ENCODE measurements at places on chromosomes 4 and X.

DNA sequence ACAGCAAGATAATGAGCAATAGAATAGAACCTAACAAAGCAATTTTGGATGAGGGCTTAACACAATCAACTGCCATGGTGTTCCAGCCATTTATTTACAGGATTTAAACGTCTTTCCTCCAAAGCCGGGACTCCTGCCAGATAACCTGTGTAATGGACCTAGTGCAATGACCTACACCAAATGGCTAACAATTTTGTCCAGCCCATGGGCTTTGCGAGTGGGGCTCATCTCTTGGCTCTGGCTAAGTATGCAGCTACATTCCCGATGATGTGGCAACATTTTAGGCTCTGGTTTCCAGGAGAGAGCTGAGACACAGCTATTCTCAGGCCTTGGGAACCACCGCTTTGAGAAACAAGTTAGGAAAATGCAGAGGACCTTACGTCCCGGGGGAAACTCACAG lies 822.3 kb upstream of the FTHL17 start:
- DNase-seq, result no peak

- DNase-seq, result no peak
Observed at GRCh38 chr4:143251779-143252178, 67.1 kb downstream of the USP38 start.

GRCh38 chr4:146132445-146132844 lies 43.1 kb upstream of the LSM6 start:
- no peak for DNase-seq

DNA sequence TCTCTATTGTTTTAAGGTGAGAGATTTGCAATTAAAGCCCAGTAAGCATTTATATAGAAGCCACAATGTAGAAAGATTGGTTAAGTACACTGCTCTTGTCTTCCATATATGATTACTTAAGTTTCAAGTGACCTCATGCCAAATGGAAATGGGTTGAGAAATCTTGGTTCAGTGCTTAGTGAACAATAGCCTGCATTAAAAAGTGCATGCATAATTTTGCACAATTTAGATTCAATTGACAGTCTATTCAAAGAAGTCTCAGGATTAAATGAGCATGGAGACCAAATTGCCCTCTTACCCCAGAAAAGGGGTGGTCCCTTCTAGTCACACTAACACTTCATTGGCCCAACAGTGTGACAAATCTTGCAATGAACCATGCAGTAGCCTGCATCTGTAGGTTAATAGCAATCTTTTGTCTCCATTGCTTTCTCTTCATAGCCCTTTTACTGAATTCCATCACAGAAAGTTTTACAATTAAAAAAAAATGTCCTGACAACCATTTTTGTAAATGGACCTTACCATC lies 93.6 kb downstream of the HHIP start:
- DNase-seq, result no peak

GRCh38 chr4:122576261-122577188 lies 44.3 kb downstream of the IL21 start:
- peak; percentile 8 for DNase-seq

GRCh38 chr4:187188741-187189140 lies 465.1 kb upstream of the FAT1 start:
- DNase-seq, result no peak

- DNase-seq, result no peak
Observed at GRCh38 chr4:75385106-75385505, 129.1 kb downstream of the RCHY1 start.

DNA sequence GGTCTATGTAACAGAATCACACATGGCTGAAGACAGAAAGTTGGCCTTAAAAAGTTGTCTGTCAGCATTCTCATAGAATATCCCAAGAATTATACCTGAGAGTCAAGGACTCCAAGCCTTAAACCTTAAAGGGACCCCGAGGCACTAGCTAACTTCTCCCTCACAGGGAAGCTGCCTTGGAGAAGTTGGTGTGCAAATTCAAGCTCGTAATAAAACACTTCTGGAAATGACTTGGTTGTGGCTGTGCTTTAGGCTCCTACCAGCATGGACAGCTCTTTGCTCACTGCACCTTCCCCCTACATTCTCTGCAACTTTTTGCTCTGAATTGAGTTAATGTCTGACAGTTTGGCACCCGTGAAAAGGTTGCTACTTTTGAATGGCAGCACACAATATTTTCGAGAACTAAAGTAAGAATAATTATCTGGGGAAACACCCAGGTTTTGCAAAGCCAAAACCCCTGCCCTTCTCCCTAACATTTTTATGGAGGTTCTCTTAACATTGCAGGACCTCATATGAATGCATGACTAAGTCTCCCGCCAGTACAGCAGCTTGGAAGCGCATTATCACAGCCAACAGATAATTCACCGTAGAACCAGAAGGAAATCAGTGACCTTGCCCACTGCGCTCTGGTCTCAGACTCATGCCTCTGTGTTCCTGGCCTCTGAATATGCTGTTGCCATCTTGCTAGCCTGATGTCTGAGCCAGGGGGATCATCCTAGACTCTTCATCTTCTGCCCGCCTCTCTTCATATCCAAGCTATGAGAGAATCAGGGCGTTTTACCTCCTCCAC lies 91.0 kb downstream of the MGST2 start:
- no peak for DNase-seq

GRCh38 chrX:119424999-119425398 lies 25.9 kb downstream of the SLC25A43 start:
- no peak for DNase-seq

Data from amniotic stem cell (primary cell).